ENCODE measurements at places on chromosomes 1 and 21. TPM values are rescaled to one million over a fixed set of nuclear protein-coding genes. Genes with fewer than 3 reads are reported as not detected.

DNA sequence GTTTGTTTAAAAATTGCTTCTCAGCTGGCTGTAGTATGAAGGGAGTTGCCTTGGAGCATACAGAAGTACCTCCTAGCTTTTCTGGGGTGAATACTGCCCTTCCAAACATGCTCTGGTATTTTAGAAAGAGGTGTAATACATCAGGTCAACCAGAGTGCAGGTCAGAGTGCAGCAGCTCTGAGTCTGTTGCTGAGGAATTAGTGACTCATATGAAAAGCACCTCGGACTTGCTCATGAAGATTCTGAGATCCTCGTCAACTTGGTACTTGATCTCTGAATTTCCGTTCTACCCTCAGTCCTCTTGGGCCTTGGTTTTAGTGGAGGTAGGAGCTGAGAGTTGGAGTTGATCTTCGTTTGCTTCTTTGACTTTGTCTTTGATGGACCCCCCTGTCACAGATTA lies 67.3 kb downstream of the NOS1AP start:
- H3K4me3 ChIP-seq = no peak overlapping the region
- peak; percentile 27 for DNase-seq
- no peaks in the 10 kb centered on the region for H3K36me3 ChIP-seq
- H3K27me3 ChIP-seq = no peaks in the 10 kb centered on the region

GRCh38 chr21:42669041-42669440 lies 15.6 kb downstream of the PDE9A start:
- no peaks in the 10 kb centered on the region for H3K27me3 ChIP-seq
- H3K4me3 ChIP-seq = no peak overlapping the region
- no peaks in the 10 kb centered on the region for H3K36me3 ChIP-seq
- no peak overlapping the region for H3K27ac ChIP-seq

GRCh38 chr1:112460615-112461014 lies 48.1 kb upstream of the WNT2B start:
- no peak for DNase-seq
- no peak overlapping the region for H3K27ac ChIP-seq
- no peaks in the 10 kb centered on the region for H3K27me3 ChIP-seq
- peaks cover 2% of the 10 kb centered on the region for H3K4me1 ChIP-seq
- no peak overlapping the region for H3K4me3 ChIP-seq

- DNase-seq = no peak
- H3K4me3 ChIP-seq = no peak overlapping the region
- no peaks in the 10 kb centered on the region for H3K27me3 ChIP-seq
- no peaks in the 10 kb centered on the region for H3K36me3 ChIP-seq
- no peak overlapping the region for H3K27ac ChIP-seq
Observed at GRCh38 chr21:42302076-42302650, 13.0 kb downstream of the TFF3 start.

DNA sequence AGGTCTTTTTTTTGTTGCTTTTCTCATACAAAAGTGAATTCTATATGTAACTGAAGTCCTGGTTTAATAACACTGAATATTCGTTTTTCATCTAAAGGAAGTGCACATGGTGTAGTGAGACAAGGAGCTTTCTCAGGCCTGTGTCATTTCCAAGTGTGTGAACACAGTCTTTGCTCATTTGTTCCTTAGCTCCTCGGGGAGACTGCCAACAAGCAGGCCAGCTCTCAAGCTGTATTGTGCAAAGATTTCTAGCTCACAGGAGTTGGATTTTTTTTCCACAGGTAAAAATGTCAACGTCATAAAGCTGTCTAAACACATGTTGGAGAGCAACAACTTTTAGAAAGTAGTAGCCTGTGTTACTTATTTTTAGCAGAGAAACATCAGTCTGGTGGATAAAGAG lies 87.8 kb upstream of the S1PR1 start:
- H3K27me3 ChIP-seq = no peaks in the 10 kb centered on the region
- H3K4me3 ChIP-seq = no peak overlapping the region
- no peak for DNase-seq
- H3K27ac ChIP-seq = no peak overlapping the region
- no peaks in the 10 kb centered on the region for H3K36me3 ChIP-seq
- no peaks in the 10 kb centered on the region for H3K4me1 ChIP-seq

DNA sequence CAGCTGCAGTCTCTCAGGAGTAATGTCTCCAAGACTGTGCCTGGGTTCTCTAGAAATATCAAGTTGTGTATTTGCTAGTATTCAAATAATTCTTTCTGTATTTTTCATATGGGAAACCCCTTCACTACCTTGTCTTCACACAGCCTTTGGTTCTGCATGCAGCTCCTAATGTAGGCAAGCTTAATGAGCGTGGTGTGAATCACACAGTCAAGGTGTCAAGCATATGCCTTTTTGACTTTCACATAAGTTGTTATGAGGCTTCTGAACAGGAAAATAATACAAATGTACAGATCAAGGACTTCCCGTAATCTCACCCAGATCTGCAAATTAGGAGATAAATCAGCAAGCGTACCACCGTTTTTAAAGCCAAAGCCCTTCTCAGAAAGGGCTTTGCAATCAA lies at the start of gene FCRL3:
FCRL3 (minus strand) TSS at position 38 of the 400 bp plus-strand sequence. CDS start 280 bp downstream, outside the sequence.
- no peak for DNase-seq
- H3K27ac ChIP-seq = no peak within 1 kb of the TSS
- no peak within 1 kb of the TSS for H3K4me3 ChIP-seq
- H3K27me3 ChIP-seq = peaks cover 9% of the 10 kb centered on the region

GRCh38 chr1:244536316-244536715 lies 75.2 kb downstream of the CATSPERE start:
- H3K27ac ChIP-seq = no peak overlapping the region
- H3K36me3 ChIP-seq = no peaks in the 10 kb centered on the region

DNA sequence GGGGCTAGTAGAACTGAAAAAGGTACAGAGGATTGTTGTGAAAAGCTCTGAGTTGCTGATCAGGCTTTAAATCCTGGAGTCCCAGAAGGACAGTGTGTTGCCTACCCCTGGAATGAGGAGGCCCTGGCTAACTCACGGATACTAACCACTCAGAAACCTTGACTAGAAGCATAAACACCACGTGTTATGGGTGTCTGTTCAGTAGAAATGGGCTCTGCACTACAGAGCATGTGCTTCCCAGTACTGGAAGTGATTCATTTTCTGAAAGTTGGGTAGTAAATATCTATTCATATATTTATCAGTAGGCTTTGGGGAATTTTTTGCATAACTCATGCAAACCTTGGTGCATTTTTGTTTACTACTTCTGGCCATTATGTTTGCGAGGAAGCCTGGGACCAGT lies 15.1 kb upstream of the CLCA1 start:
- no peaks in the 10 kb centered on the region for H3K27me3 ChIP-seq
- no peaks in the 10 kb centered on the region for H3K4me1 ChIP-seq
- no peak for DNase-seq
- H3K27ac ChIP-seq = no peak overlapping the region
- no peak overlapping the region for H3K4me3 ChIP-seq

DNA sequence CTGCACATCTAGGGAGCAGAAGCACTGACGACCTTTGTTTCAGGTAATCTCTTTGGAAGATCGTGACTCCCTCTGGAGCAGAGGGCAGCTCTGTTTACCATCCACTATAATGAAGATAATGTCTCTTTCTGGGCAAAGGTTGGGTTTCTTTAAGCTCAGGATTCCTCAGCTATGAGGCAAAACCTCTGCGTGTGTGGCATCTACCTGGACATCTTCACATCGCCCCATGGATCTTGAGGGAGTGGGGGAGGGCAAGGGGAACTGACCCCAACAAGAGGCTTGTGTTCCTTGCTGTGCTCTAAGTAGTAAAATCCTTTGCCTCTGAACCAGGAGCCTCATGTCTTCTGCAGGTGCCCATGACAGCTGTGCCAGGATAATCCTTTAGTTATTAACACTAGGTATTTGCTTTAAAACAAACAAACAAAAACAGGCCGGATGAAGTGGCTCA lies 19.6 kb downstream of the SPATA45 start:
- no peak overlapping the region for H3K4me3 ChIP-seq
- H3K27me3 ChIP-seq = no peaks in the 10 kb centered on the region
- no peak for DNase-seq
- H3K36me3 ChIP-seq = no peaks in the 10 kb centered on the region
- H3K4me1 ChIP-seq = no peaks in the 10 kb centered on the region

DNA sequence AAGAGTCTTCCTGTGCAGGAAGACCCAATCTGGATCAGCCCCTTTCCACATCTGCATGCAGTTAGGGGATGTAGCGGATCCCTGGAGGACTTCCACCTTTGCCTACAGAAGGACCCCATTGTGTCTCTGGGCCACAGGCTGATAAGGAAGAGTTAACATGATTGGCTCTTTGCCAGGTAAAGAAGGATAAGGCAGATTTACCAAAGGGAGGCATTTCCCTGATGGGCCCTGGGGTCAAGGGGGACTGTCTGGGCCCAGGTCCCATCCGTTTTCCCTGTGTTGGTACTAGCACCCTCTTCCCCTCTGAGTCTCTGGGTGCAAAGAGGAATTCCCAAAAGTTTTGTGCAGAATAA lies 29.1 kb downstream of the SLC26A9 start:
- H3K4me1 ChIP-seq = no peaks in the 10 kb centered on the region
- no peak overlapping the region for H3K4me3 ChIP-seq
- peaks cover 15% of the 10 kb centered on the region for H3K27me3 ChIP-seq
- H3K27ac ChIP-seq = no peak overlapping the region
- no peak for DNase-seq

GRCh38 chr1:229097356-229097755 lies 173.6 kb upstream of the RAB4A start:
- DNase-seq = no peak
- H3K36me3 ChIP-seq = no peaks in the 10 kb centered on the region
- H3K4me3 ChIP-seq = no peak overlapping the region

GRCh38 chr21:35333831-35334618 lies 284.9 kb upstream of the RUNX1 start:
- H3K27me3 ChIP-seq = peaks cover 5% of the 10 kb centered on the region
- peak; percentile 29 for DNase-seq
- H3K36me3 ChIP-seq = no peaks in the 10 kb centered on the region
- no peak overlapping the region for H3K4me3 ChIP-seq

The S100B gene
- total RNA-seq = 5.8 TPM

The COL18A1 gene
- 195 TPM for total RNA-seq

The ADORA1 gene
- 0.35 TPM for total RNA-seq

The SERPINC1 gene
- total RNA-seq = not detected

The DPT gene
- 6.3 TPM for total RNA-seq

The PRSS38 gene
- total RNA-seq = not detected

The CSF1 gene
- 101 TPM for total RNA-seq

The SPAG17 gene
- total RNA-seq = 0.09 TPM
